ENCODE measurements at places on chromosomes 5 and 9.

DNA sequence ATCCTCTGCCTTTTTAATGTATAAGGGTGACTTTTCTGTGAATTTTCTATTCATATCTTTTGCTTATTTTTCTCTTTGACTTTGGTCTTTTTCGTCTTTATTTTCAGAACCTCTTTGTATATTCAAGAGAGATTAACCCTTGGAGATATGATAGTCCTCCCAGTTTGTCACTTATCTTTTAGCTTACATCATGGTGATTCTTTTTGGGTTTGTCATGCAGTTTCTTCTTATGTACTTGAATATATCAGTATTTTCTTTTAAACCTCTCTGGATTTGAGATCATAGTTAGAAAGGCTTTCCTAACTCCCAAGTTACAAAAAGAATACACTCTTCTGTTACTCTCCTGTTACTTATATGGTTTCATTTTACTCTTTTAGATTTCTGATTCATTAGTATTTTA lies 27.5 kb upstream of the GPR21 start:
- DNase-seq = no peak

- no peak for DNase-seq
These were observed 107.5 kb downstream of the CWC27 start for GRCh38 chr5:64876203-64876602.

DNA sequence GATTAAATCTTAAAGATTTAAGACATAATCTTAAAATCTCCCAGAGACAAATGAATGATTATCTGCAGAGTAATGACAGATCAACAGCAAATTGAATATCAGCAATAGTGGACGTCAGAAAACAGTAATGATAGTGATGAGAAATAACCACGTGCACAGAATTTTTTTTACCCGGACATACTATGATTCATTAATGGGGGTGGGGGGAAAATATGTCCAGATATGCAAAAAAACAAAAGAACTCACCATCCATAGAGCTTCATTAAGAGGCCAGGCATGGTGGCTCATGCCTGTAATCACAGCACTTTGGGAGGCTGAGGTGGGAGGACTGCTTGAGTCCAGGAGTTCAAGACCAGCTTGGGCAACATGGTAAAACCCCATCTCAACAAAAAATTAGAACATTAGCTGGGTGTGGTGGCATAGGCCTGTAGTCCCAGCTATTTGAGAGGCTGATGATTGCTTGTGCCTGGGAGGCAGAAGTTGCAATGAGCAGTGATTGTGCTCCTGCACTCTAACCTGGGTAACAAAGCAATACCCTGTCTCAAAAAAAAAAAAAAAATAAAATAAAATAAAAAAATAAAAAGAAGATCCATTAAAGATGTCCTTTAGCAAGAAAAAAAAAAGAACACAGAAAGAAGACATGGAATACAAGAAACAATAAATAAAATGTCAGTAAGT lies 30.9 kb upstream of the SHOC1 start:
- DNase-seq = no peak

DNA sequence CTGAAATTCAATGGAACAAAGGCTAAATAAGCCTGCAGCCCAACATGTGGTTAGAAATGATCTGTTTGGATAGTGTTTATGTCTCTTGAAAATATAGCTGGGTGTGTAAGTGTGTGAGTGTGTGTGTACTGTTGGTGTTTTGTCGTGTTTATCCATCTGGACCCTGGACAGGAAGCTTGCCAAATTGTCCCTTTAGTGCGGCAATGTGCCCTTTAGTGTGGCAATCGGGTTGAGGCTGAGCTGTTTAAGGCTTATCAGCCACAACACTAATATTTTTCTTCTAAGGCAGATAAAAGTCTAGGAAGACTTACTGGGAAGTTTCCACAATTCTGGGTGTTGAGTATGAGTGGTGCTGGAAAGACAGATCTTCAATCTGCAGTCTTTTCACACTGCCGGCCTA lies 180.2 kb downstream of the YTHDC2 start:
- no peak for DNase-seq

GRCh38 chr5:55324815-55325418 lies 17.1 kb downstream of the MTREX start:
- no peak for DNase-seq

- no peak for DNase-seq
These were observed 532.2 kb upstream of the TUSC1 start for GRCh38 chr9:26210338-26210851.

DNA sequence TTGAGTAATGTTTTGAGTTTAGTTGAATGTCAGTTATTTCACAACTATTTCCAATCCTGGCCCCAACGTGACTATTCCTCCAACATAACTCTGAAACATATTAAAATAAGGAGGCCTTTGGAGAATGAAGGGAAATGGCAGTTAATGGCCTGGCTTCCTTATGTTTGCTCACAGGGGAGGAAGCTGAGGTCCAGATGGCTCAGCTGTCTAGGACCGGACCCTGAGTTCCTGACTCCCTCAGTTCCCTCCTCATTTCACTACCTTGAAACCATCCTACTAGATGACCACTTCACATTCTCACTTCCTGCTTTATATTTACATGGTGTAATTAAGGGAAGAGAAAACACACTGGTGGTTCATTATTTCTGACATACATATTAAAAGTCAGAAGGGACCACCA lies 6.6 kb downstream of the OTULINL start:
- DNase-seq = no peak

DNA sequence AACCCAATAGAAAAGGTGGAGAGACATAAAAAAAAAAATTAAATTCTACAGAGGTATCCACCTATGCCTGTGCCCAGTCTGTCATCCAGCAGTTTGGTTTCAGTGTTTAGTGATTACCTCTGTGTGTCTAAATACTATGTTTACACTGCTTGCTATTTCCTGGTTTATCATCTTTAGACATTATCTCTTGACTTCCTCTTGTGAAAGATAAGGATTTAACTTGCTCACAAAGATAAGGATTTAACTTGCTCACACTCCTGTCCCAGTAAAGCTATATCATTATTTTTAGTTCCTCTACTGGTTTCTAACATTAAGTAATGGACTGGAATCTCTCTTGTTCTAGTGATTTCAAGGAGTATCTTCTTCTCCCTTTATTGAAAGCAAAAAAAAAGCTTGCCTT lies 53.9 kb upstream of the ZFR start:
- DNase-seq = no peak

DNA sequence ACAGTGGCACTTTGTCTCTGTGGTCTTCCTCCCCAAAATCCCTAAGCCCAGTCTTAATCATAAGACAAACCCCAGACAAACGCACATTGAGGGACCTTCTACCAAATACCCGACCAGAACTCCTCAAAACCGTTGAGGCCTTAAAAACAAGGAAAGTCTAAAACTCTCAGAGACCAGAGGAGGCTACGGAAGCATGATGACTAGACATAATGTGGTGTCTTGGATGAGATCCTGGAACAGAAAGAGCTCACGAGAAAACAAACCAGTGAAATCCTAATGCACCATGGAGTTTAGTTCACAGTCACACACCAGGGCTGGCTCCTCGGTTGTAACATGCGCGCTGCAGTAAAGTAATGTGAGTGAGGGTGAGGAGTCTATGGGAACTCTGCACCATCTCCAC lies 58.4 kb downstream of the OTULIN start:
- no peak for DNase-seq

- no peak for DNase-seq
These were observed 6.3 kb upstream of the TNFSF15 start for GRCh38 chr9:114811966-114812636.

GRCh38 chr5:161263191-161263590 lies 283.3 kb downstream of the GABRB2 start:
- no peak for DNase-seq

- no peak for DNase-seq
These were observed 283.6 kb downstream of the ELAVL2 start for GRCh38 chr9:23542438-23542837.

GRCh38 chr9:6779417-6780241 lies 21.9 kb downstream of the KDM4C start:
- no peak for DNase-seq

- DNase-seq = no peak
These were observed 5.4 kb upstream of the GBGT1 start for GRCh38 chr9:133169102-133169501.

DNA sequence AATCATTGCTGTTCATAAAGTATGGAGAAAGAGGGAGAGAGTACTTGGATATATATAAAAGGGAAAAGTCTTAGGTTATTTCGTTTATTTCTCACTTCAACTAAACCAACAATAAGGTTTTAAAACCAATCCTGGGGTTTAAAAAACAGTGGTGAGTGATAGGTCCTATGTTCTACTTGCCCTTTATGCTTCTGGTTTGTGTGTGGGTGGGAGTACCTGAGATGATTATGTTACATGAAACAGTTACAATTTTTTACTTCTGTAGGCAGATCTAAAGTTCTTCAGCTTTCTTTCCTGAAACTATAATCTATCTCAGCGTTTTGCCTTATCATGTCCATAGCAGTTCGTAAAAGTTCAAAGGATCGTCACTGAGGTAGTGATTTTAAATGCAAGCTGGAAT lies 49.2 kb downstream of the STX17 start:
- no peak for DNase-seq

- no peak for DNase-seq
These were observed 31.8 kb downstream of the AK8 start for GRCh38 chr9:132846109-132846917.

DNA sequence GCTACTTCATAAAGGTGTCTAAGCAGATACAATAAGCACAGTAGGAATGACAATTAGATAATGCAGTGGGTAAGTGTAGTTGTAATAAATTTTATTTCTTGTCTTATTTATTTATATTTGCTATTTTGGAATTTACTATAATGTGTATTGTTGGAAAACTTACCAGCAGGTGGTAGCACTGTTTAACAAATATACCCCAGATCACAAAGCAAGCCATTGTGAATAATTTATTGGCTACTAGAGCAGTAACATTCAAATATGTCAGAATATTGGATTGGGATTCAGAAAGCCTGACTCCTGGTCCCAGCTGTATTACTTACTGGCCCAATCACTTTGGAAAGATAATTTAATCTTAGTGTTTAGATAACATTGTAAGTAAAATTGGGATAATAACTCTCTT lies 78.0 kb downstream of the ISOC1 start:
- no peak for DNase-seq

- DNase-seq = no peak
These were observed 133.3 kb upstream of the TLX3 start for GRCh38 chr5:171175746-171176145.

Measured in CD4-positive, alpha-beta T cell treated with Interleukin-1 beta for 1 hour (primary cell).